ENCODE measurements at places on chromosomes 11 and 22. TPM values are rescaled to one million over a fixed set of nuclear protein-coding genes. Genes with fewer than 3 reads are reported as not detected.

GRCh38 chr22:43365715-43366440 is 22.7 kb upstream of the SCUBE1 start:
- H3K4me1 ChIP-seq, result no peaks in the 10 kb centered on the region
- no peaks in the 10 kb centered on the region for H3K36me3 ChIP-seq
- no peak overlapping the region for H3K4me3 ChIP-seq
- DNase-seq, result no peak
- H3K27me3 ChIP-seq, result peaks cover 4% of the 10 kb centered on the region

GRCh38 chr22:50276143-50276542 is 6.0 kb upstream of the MAPK11 start:
- DNase-seq, result peak; percentile 87
- no peak overlapping the region for H3K4me3 ChIP-seq
- H3K27me3 ChIP-seq, result no peaks in the 10 kb centered on the region

GRCh38 chr11:125375146-125375545 is 120.9 kb downstream of the FEZ1 start:
- H3K27me3 ChIP-seq, result no peaks in the 10 kb centered on the region
- no peaks in the 10 kb centered on the region for H3K4me1 ChIP-seq
- H3K36me3 ChIP-seq, result no peaks in the 10 kb centered on the region
- no peak for DNase-seq
- no peak overlapping the region for H3K4me3 ChIP-seq

GRCh38 chr11:70192666-70193410 is 10.3 kb upstream of the FADD start:
- DNase-seq, result no peak
- H3K4me3 ChIP-seq, result no peak overlapping the region
- H3K27me3 ChIP-seq, result peaks cover 26% of the 10 kb centered on the region
- no peak overlapping the region for H3K27ac ChIP-seq
- H3K36me3 ChIP-seq, result no peaks in the 10 kb centered on the region

- no peaks in the 10 kb centered on the region for H3K27me3 ChIP-seq
- no peak overlapping the region for H3K4me3 ChIP-seq
- no peaks in the 10 kb centered on the region for H3K36me3 ChIP-seq
- no peaks in the 10 kb centered on the region for H3K4me1 ChIP-seq
- no peak for DNase-seq
Observed at GRCh38 chr11:2846470-2846869, 39.1 kb downstream of the CDKN1C start.

DNA sequence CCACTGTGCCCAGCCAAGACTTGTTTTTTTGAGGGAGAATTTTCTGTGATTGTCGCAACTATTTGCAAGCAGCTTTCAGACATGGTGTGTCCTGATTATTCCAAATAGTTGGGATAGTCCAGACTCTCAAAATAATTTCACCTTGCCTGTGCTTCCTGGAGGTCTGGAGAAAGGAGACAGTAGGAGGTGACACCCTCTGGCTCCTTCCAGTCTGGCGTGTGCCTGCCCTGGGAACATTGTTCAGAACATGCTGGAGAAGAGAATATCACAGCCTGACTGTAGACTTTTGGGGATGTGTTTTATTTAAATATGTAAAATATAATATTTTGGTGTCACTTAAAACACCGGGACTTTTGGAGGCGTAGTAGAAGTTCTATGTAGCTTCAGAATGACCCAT is 14.9 kb downstream of the ZNRF3 start:
- H3K4me3 ChIP-seq, result no peak overlapping the region
- no peak overlapping the region for H3K27ac ChIP-seq
- DNase-seq, result no peak
- H3K4me1 ChIP-seq, result peaks cover 45% of the 10 kb centered on the region
- H3K27me3 ChIP-seq, result no peaks in the 10 kb centered on the region

HBG2 gene
- total RNA-seq, result 19.6 TPM

MAPK8IP1 gene
- 1.7 TPM for total RNA-seq

PGA5 gene
- total RNA-seq, result 2.2 TPM

MMP8 gene
- total RNA-seq, result 21.7 TPM

SPON1 gene
- total RNA-seq, result 10.7 TPM

SYVN1 gene
- 104 TPM for total RNA-seq

All from spleen (tissue), 13 donors.